ENCODE measurements at places on chromosomes 13 and 19.

- no peak for DNase-seq
These were observed 10.1 kb upstream of the INSL3 start for GRCh38 chr19:17831419-17831888.

- no peak for DNase-seq
These were observed 9.0 kb upstream of the ACSBG2 start for GRCh38 chr19:6126335-6126974.

- no peak for DNase-seq
These were observed 62.8 kb upstream of the DIAPH3 start for GRCh38 chr13:60226507-60226906.

- no peak for DNase-seq
These were observed 725 bp downstream of the PSMD8 start for GRCh38 chr19:38375098-38375493.

GRCh38 chr19:1882786-1883692, 2.3 kb downstream of the ABHD17A start:
- DNase-seq, result no peak

- peak; percentile 52 for DNase-seq
These were observed at the start of gene ZNF665 for GRCh38 chr19:53192771-53193534. TSS of gene ZNF665 (minus strand) at chr19:53193358. CDS start at chr19:53182898, 10,460 bp downstream.

DNA sequence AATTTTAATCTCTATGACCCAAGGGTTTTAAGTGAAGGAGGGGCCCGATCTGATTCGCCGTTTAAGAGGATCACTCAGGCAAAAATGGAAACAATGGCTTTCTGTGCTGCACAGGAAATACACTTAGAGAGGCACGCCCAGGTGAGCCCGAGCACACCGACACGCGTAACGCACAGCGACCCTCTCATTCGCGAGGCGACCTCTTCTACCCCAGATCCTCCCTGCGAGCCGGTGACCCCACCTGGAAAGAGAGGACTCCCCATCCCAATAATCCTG, 216 bp downstream of the SH2D3A start:
- no peak for DNase-seq

DNA sequence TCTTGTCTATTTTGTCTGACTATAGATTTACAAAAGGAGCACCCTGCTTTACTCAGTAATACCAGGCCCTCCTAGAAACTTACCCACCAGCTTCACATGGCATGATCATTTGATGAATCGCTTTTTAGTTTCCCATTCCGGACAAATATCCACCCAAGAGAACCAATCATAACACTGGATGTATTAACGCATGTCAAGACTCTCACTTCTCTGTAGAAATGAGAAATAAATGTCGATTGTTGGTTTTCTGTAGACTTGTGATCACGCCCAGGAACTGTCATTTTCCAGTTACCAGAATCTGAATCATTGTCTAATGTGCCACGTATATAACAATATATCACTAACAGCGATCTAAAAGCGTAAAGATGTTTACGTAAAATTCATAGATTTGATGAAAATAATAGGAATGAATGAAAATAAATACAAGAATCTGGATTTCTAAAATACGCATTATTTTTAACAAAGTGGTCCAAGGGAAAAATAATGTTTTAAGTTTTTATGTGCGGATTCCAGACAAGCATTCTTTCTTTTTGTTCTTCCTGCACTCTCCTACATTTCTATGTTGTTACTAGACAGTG, 14.0 kb downstream of the CDX2 start:
- no peak for DNase-seq

Measured in stimulated activated CD4-positive, alpha-beta T cell treated with anti-CD3 and anti-CD28 coated beads, TNF-alpha, amount 100 ng/mL, for 48 hours (primary cell).